ENCODE measurements at places on chromosomes 2 and 18.

- H3K27ac ChIP-seq: peak overlapping the region; percentile 93
- H3K4me1 ChIP-seq: peaks cover 42% of the 10 kb centered on the region
- no peaks in the 10 kb centered on the region for H3K36me3 ChIP-seq
Observed at GRCh38 chr2:62704654-62705006, 883 bp upstream of the EHBP1 start.

- no peak for DNase-seq
- peaks cover under 1% of the 10 kb centered on the region for H3K4me1 ChIP-seq
- no peak overlapping the region for H3K4me3 ChIP-seq
- H3K27me3 ChIP-seq: no peaks in the 10 kb centered on the region
- no peak overlapping the region for H3K27ac ChIP-seq
Observed at GRCh38 chr2:127187831-127188230, 32.3 kb downstream of the CYP27C1 start.

DNA sequence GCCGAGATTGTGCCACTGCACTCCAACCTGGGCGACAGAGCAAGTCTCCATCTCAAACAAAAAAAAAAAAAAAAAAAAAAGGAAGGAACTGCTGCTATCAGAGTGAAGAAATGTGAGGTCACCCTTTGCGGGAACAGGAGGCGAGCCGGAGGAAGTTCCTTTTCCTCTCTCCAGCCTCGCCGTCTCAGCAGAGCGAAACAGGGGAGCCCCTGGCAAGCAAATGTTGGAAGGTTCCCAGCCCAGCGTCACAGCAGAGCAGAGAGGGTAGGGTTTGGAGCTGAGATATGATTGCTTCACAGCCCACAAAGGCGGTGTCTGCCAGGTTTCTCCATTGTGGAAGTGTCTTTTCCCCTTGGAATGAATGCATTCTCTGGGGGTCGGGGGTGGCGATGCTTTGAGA lies 28.5 kb downstream of the SLC20A1 start:
- no peaks in the 10 kb centered on the region for H3K27me3 ChIP-seq
- DNase-seq: no peak
- H3K4me1 ChIP-seq: no peaks in the 10 kb centered on the region
- H3K27ac ChIP-seq: no peak overlapping the region

DNA sequence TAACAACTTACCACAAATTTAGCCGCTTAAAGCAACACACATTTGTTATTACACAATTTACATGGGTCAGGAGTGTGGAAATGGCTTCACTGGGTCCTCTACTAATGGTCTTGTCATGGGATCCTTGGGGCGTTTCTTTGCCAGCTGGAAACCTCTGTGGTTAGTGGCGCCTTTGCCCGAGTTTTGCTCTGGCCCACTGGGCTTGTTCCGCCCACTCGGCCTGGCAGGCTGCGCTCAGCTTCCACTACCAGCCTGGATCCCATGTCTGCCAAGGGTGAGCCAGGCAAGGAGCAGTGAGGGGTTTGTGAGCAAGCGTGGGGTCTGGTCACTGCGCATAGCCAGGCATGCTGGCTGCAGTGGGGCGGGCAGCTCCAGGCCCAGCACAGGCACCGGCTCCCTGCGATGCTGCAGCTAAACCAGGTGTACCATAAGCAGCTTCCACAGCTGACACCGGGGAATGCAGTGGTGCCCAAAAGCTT lies 16.2 kb upstream of the MBD2 start:
- H3K27ac ChIP-seq: no peak overlapping the region
- DNase-seq: no peak
- no peaks in the 10 kb centered on the region for H3K4me1 ChIP-seq
- no peaks in the 10 kb centered on the region for H3K36me3 ChIP-seq
- no peak overlapping the region for H3K4me3 ChIP-seq

DNA sequence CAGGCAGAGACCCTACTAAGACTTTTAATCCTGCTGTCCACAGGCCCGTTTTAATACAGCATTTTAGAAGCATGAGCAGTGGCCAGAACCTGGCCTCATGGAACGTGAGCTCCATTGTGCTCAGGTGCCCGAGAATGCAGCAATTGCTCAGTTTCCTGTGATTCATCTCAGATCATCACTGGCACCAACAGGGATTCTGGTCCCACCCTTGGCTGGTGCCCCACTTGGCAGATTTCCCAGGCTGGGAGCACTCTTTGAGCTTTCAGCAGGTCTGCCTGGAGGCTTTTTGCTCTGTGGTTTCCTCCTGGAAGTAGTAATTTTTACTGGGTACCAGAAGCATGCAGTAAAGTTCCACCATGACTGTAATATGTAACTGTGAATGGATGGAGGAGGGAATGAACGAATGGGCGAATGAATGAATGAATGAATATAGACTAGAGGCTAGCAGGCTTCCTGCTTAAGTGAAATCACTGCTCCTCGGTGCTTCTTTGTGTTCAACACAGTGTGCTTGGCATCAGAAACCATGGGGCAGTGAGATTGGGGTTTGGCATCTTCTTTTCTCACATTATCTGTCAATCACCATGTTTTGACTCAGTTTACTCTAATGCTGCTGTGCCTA lies 312.9 kb downstream of the PRKCE start:
- no peaks in the 10 kb centered on the region for H3K36me3 ChIP-seq
- peak; percentile 90 for DNase-seq
- H3K4me1 ChIP-seq: peaks cover 43% of the 10 kb centered on the region
- H3K27ac ChIP-seq: peak overlapping the region; percentile 14
- H3K4me3 ChIP-seq: no peak overlapping the region

- peak overlapping the region; percentile 57 for H3K27ac ChIP-seq
- peak overlapping the region; percentile 5 for H3K4me3 ChIP-seq
- no peaks in the 10 kb centered on the region for H3K36me3 ChIP-seq
- peaks cover 66% of the 10 kb centered on the region for H3K4me1 ChIP-seq
- H3K27me3 ChIP-seq: no peaks in the 10 kb centered on the region
- DNase-seq: peak; percentile 88
Observed at GRCh38 chr18:13222856-13223281, 4.3 kb downstream of the LDLRAD4 start.

- no peak for DNase-seq
- peaks cover 23% of the 10 kb centered on the region for H3K4me1 ChIP-seq
- H3K27me3 ChIP-seq: no peaks in the 10 kb centered on the region
Observed at GRCh38 chr2:227326783-227327182, 1.7 kb downstream of the MFF start.

- H3K27ac ChIP-seq: no peak overlapping the region
- H3K4me1 ChIP-seq: no peaks in the 10 kb centered on the region
- no peaks in the 10 kb centered on the region for H3K27me3 ChIP-seq
- no peaks in the 10 kb centered on the region for H3K36me3 ChIP-seq
- no peak for DNase-seq
Observed at GRCh38 chr18:39209173-39209572, 1643.6 kb upstream of the CELF4 start.

DNA sequence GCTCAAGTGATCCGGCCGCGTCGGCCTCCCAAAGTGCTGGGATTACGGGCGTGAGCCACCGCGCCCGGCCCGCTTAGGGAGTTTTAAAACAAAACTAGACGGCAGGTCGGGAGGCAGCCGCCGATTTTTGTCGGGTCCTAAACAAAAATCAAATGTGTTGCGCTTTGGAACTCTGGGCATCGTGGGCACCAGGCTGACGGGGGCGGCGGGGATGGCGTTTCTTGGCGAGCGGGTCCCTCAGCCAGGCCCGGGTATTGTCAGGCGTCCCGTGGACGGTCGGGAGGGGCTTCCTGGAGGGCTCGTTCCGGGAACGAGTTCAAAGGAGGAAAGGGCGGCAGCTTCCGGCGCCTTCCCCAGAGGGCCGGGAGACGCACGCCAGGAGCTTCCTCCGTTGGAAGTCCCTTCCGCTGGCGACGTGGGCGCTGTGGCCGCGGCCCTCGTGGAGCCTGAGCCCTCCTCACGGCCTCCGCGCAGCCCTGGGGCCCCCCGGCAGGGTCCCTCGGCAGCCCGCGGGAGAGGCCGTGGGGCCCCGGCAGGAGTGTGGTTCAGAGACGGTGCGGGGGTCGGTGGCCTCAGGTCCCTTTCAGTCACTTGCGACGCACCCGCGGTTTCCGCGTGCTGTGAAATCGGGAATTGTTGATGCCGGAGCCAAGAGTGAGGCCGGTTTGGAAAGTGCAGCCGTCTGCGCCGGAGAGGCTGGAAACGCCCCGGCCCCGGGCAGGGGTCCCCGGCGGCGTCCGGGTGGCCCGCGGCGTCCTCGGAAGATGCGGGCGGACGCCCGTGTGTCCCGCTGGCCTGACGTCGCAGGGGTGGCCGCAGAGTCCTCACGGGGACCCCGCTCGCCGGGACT lies 59.3 kb downstream of the EMILIN2 start:
- DNase-seq: no peak
- peak overlapping the region; percentile 91 for H3K27ac ChIP-seq
- H3K4me3 ChIP-seq: peak overlapping the region; percentile 70
- no peaks in the 10 kb centered on the region for H3K36me3 ChIP-seq
- H3K27me3 ChIP-seq: no peaks in the 10 kb centered on the region
- H3K4me1 ChIP-seq: peaks cover 45% of the 10 kb centered on the region

- H3K27me3 ChIP-seq: no peaks in the 10 kb centered on the region
- peaks cover 21% of the 10 kb centered on the region for H3K4me1 ChIP-seq
- no peak for DNase-seq
- no peak overlapping the region for H3K4me3 ChIP-seq
- H3K27ac ChIP-seq: no peak overlapping the region
- H3K36me3 ChIP-seq: peaks cover 15% of the 10 kb centered on the region
Observed at GRCh38 chr2:240460781-240461431, 25.4 kb downstream of the GPC1 start.

- peaks cover 28% of the 10 kb centered on the region for H3K4me1 ChIP-seq
- H3K36me3 ChIP-seq: no peaks in the 10 kb centered on the region
- no peak for DNase-seq
- H3K27ac ChIP-seq: no peak overlapping the region
Observed at GRCh38 chr2:62573137-62573731, 67.2 kb upstream of the TMEM17 start.

- H3K4me1 ChIP-seq: no peaks in the 10 kb centered on the region
- H3K4me3 ChIP-seq: no peak overlapping the region
- DNase-seq: no peak
- no peaks in the 10 kb centered on the region for H3K36me3 ChIP-seq
- no peaks in the 10 kb centered on the region for H3K27me3 ChIP-seq
- H3K27ac ChIP-seq: no peak overlapping the region
Observed at GRCh38 chr2:125925891-125926546, 729.9 kb upstream of the GYPC start.

DNA sequence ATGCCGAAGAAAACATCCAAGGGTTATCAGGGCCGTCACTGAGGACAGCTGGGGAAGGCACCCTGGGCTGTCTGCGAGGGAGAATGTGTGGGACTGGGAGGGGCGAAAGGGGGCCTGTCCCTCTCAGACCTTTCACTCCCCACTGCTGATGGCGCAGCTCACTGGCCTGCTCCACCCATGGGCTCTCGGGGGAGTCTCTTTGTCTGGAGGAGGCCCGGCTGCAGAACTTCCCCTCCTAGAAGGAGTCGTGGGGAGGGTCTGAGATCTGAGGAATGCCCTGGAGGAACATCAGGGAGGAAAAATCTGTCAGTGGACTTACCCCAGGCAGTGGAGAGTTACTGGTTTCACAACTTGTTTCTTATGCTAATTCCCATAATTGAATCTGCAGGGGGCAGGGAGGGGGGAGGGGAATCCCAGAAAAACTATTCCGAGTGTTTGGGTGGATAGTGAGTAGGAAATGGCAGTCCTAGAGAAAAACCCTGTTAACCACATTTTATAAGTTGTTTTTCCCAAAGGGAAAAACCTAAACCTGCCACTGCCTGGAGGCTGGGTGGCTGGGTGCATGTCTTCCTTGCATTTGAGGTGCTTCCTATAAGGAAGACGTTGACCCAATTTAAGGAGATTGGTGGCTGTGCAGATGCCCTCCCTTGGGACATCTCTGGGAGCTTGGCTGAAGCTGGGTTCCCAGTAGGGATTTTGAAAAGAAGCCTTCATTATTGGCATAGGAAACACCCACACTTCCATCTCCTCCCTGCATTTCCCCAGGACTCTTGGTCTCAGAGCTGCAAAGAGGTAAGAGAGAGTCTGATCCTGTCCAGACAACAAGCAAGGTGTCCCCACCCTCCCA lies 11.7 kb upstream of the SEMA4C start:
- no peak for DNase-seq
- no peaks in the 10 kb centered on the region for H3K27me3 ChIP-seq
- H3K4me3 ChIP-seq: no peak overlapping the region
- H3K36me3 ChIP-seq: no peaks in the 10 kb centered on the region

DNA sequence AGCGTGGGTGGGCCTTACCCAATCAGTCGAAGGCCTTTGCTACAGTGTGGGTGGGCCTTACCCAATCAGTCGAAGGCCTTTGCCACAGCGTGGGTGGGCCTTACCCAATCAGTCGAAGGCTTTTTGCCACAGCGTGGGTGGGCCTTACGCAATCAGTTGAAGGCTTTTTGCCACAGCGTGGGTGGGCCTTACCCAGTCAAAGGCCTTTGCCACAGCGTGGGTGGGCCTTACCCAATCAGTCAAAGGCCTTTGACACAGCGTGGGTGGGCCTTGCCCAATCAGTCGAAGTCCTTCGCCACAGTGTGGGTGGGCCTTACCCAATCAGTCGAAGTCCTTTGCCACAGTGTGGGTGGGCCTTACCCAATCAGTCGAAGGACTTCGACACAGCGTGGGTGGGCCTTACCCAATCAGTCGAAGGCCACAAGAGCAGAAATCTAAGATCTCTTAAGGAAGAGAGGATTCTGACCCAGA lies 16.3 kb upstream of the GAL3ST2 start:
- no peak for DNase-seq
- H3K4me3 ChIP-seq: no peak overlapping the region
- H3K4me1 ChIP-seq: no peaks in the 10 kb centered on the region

DNA sequence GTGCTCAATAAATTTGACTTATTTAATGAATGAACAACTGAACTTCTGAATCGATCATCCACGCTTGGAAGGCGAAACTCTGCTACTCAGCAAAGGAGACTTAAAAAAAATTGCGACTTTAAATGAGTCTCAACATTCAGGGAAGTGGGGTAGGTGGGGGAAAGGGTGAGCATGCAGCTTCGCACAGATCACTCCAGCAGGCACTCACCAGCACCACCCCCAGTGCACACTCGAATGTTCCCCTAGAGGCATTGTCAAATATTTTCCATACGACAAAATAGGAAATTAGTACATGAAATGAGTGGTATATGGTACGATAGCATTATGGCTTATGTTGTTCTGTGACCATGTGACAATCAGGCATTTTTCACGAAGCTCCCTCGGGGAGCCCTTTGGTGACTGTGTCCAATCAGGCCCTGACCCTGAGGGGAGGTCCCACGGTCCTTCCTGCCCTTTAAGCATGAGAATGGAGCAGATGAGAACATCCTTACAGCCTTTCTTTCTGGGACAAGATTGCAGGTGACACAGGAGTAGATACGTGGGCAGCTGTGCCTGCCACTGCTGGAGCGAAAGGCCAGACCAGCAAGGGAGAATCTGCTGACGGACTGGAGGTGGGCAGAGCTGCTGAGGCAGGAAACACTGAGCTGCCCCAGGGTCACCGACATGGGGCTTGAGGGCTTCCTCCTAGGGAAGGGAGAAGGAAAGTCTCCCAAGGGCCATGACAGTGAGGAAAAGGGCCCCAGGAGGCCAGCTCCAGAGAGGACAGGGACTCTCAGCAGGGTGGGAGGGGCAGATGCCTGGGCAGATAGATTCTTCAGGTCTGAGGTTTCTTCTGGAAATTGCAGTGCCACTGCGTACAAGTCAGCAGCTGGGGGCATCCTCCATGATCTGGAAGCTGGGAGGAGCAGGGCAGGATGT lies 101.3 kb upstream of the ID2 start:
- no peak overlapping the region for H3K27ac ChIP-seq
- no peaks in the 10 kb centered on the region for H3K27me3 ChIP-seq
- peaks cover 4% of the 10 kb centered on the region for H3K4me1 ChIP-seq
- no peak for DNase-seq
- H3K36me3 ChIP-seq: no peaks in the 10 kb centered on the region

All from vagina (tissue), 2 donors.